ENCODE measurements at places on chromosomes 1 and 21. TPM values are rescaled to one million over a fixed set of nuclear protein-coding genes. Genes with fewer than 3 reads are reported as not detected.

The NRAS gene
- 52.2 TPM for total RNA-seq

The PAPPA2 gene
- total RNA-seq: 3.0 TPM

The MPZ gene
- total RNA-seq: 1.4 TPM

- DNase-seq: no peak
Measured at GRCh38 chr1:215748431-215748830, 181.3 kb downstream of the KCTD3 start.

DNA sequence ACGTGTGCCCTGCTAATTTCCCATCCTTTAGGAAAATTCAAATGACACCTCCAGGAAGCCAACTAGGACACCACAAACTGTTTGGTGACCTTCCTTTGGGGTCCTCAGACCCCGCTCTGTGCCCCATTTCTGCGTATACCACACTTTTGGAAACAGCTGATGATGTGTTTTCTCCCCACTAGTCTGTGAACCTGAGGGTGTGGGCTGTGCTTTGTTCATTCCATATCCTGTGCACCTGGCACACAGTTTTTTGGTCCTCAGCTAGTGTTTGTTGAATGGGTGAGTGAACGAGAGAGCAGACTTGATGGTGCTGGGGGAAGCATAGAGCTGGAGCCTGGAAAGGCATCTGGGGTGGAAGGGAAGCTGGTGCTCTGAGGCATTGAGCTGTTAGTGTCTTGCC is 48.6 kb downstream of the RPS6KA1 start:
- DNase-seq: no peak

GRCh38 chr1:202244841-202245261 is 51.3 kb downstream of the LGR6 start:
- DNase-seq: no peak

DNA sequence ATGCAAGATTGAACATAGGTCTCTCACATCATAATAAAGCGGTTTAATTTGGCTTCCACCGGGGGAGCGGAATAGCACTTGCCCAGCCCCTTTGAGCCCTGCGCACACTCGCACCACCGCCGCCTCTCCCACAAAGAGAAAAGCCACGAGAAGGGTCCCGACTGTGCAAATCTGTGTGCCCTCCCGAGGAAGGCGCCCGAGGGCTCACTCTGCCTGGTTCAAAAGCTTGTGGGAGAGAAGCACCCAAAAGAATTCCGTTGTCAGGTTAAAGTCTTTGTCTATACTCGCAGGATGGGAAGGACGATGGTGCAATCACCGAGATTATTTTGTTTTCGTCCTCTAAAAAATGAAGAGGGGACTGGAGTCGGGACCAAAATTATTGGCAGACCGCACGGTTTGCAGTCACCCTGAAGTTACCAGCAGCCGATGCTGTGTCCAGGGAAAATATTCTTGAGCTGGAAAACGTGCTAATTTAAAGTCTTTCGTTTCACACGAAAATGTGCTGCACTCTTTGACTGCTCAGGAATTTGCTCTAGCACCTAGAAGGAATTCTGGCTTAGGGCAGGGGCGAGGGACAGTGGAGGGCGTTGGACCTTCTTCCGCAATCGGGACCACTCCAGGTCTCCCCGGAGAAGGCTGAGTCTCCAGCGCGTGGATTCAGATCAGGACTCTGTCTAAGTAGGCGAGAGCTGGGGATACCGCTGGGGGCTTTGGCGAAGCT is 6.6 kb upstream of the SIM2 start:
- DNase-seq: no peak

DNA sequence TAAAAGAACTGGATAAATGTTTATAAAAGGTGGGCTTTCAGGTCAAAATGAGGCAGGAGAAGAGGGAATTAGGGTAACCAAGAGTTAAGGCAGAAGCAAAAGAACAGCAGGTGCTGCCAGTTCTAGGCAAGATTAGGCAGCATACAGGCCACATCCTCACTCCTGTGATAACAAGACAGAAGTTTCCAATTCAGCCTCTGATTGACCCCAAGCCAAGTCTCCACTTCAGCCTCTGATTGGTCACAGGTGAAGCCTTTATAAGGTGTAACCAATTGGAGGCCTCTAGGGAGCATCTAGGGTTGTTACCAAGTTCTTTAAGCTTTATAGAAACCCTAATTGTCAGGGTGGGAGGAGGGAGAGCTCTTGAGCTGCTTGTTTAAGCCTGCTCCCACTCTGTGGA is 160.8 kb downstream of the MATN1 start:
- DNase-seq: no peak
